ENCODE measurements at places on chromosomes 16 and 17.

DNA sequence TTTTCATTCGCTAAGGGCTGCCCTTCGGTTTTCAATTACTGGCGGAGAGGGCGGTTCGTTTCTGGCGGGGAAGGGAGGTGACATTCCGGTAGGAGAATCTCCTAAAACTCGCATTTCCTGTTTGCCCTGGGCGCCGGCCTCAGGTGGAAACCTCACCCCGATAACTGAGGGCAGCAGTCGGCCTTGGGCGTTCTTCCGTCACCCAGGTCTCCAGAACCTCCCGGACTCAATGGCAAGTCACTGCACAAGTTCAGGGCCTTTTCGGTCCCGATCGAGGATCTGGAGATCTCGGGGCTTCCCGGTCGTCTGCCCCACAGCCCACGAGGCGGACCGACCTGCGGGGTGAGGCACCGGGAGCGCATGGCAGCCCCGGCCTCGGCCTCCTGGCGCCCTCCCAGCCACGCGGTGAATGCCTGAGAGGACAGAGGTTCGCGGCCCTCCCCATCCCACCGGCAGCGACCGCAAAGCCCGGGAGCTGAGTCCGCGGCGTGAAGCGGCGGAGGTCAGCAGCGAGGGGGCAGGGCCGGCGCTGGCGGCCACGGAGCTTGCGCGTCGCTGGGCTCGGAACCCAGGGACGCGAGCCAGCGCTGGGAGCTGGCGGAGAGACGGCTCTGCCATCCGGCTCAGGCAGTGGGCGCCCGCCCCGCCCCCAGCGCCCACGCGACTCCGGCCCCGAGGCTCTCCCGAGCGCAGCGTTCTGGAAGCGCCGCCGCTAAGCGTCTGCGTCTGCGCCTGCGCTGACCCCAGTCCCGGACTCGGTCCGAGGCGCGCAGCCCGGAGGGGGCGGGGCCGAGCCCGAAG is 58.4 kb downstream of the SRL start:
- peak; percentile 66 for DNase-seq

- no peak for DNase-seq
Observed at GRCh38 chr17:76462556-76463290, 4.7 kb upstream of the AANAT start.

- DNase-seq: no peak
Observed at GRCh38 chr16:1612320-1613111, at the start of gene CRAMP1. Gene CRAMP1, plus strand, starts transcription at chr16:1612360. Its CDS starts 2,280 bp downstream, at chr16:1614640.

- no peak for DNase-seq
Observed at GRCh38 chr16:5556158-5556810, 458.7 kb upstream of the EEF2KMT start.

DNA sequence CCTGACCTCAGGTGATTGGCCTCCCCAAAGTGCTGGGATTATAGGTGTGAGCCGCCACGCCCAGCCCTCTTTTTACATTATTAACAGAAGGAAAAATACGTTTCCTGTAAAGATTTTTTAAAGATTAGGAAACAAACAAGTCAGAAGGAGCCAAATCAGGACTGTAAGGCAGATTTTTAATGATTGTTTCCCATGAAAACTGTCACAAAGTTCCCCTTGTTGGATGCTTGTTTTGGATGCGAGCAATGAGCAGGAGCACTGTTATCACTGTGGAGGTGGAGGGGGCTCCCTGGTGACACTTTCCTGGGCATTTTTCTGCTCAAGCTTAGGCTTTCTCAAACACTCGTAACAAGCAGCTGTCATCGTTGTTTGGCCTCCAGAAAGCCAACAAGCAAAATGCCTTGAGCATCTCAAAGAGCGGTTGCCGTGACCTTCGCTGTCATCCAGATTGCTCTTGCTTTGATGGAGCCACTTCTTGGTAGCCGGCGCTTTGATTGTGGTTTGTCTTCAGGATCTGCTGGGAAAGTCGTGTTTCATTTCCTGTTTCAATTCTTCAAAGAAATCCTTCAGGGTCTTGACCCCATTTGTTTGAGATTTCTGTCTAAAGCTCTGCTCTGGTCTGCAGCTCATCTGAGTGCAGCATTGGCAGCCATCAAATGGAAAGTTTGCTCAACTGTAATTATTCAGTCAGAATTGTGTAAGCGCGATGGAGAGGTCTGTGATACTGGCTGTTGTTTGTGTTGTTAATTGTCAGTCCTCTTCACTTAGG is 128.7 kb downstream of the RPTOR start:
- DNase-seq: no peak

DNA sequence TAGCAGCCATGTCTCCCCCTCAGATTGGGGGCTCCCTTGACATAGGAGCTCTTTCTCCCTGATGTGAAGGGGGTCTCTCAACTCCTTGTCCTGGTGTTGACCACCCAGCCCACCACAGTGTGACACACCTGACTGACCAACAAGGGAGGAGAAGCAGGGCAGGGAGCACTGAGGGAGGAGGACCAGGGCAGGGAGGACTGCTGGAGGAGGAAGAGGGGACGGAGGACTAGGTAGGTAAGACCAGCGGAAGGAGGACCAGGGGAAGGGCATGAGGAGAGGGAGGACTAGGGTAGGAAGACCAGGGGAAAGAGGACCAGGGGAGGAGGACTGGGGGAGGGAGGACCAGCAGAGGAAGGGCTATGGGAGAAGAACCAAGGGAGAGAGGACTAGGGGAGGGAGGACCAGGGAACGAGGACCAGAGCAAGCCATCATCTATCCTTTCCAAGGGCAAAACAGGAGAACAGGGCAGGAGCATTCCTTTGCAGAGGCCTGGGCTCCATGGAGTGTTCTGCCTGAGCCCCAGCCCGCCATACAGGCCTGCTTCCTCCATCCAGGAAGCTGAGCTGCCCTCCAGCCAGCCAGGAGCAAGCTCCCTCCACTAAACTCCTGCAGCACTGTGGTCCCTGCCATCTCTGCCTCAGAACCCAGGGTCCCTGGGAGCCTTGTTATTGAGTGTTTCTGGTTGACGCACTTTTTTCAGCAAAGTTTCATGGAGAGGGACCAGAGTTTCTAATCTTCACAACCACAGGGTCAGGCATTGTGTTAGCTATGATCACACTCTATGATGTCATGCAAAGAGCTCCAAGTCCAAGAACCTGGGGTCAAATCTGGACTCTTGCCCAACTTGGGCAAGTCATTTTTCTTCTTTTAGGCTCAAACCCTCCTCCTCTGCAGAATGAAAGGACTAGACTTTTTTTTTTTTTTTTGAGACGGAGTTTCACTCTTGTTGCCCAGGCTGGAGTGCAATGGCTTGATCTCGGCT is 15.4 kb upstream of the KRT17 start:
- no peak for DNase-seq

DNA sequence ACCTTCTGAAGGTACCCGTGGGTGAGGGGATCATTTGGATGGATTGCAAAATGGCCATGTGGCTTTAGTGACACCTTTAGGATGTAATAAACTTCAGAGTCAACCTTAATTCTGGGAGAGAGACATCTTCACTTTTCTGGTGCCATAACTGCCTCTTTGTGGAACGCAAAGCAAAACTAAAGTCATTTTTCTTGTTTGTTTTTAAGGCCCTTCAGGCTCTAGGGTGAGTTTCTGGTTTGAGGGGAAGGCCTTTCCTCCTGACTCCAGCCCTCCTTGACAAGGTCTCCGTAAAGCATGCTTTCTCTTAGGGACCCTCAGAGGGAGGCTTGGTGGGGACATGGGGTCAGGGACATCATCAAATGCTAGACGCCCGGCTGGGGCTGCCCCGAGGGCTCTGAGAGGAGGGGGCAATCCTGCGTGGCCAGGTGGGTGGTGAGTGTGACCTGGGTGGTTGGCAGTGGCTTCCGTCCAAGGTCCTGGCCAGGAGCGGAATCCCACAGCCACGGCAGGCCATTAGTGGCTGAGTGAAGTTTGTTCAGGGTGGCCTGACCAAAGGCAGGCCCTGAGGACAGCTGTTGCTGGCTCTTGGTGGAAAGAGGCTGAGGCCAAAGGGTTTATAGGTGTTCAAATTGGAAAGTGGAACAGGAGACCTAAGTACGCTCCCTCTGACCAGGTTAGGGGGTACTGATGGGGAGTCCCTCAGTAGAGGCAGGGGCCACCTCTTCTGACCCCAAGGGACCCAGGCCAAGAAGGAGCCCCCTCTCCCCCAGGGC is 112.2 kb downstream of the METRNL start:
- DNase-seq: no peak

DNA sequence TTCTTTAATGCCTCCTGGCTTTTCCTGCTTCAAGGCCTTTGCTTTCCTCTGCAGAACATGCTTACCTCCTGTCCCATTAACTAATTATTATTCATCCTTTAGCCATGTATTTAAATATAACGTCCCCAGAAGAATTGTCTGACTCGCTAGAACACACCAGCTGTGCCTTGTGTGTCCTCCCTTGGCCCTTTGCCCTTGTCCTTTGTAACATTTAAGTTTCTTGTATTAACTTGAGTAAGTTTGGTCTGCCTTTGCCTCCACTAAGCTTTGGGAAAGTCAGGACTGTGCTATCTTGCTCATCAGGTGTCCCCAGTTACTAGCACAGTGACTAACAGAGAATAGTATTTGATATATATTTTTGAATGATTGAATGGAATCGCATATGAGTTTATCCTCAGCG is 29.6 kb upstream of the ABCA9 start:
- no peak for DNase-seq

GRCh38 chr16:88702371-88703210 is 3.6 kb downstream of the RNF166 start:
- no peak for DNase-seq

- no peak for DNase-seq
Observed at GRCh38 chr16:7423434-7424044, 90.9 kb downstream of the RBFOX1 start.

DNA sequence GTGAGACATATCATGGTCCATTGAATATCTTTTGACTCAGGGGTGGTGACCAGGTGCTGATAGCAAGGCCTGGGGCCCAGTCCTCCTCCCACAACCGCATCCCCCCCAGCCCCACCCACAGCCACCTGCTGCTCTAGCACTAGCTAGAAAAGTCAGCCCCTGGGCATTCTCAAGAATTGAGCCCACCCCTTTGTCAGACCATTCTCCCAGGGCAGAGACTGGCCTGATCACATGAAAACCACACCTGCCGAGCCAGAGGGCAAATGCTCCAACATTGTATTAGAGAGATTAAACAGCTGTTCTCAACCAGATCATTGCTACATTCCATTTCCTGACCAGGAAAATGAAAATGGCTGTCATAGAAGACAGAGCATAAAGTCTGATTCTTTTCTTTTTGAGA is 62.4 kb downstream of the RAB11FIP4 start:
- no peak for DNase-seq

GRCh38 chr17:58272367-58273280 is 8.1 kb downstream of the MPO start:
- no peak for DNase-seq

GRCh38 chr17:57615836-57616757 is 129.0 kb downstream of the CCDC182 start:
- DNase-seq: no peak

DNA sequence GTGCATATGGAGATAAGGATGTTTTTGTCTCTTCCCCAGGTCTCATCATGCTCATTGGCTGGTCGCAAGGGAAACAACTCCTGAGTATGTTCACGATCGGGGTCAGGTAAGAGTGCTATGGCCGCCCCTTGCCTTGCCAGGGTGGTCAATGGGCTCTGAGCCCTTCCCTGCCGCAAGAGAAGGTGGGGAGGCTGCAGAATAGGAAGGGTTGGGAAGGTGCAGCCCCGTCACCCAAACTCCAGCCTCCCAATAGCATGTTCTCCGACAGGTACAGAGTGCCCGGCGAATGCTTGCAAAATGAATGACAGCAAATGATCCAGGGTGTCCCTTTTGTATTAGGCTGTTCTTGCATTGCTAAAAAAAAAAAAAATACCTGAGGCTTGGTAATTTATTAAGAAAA is 57.4 kb downstream of the ATP2C2 start:
- no peak for DNase-seq

GRCh38 chr17:32495359-32496231 is 8.8 kb downstream of the CDK5R1 start:
- peak; percentile 51 for DNase-seq

DNA sequence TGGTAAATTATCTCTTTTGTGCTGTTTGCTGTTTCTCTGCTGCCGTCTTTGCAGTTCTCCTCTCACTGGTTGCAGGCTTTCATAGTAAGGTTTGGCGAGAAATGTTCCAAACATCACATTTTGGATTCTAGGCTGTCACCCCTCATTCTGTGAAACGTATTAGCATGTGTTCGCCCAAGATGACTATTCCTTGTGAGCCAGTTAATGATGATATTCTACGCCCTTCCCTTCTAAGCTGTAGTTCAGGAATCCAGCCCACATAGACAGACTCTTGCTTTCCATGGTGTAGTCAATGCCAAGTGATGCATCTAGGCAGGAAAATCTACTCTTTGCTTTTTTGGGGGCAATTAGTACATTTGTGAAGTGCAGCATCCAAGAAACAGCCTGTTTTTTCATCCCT is 14.4 kb downstream of the UBFD1 start:
- no peak for DNase-seq

- DNase-seq: no peak
Observed at GRCh38 chr16:84183911-84184591, 2.8 kb downstream of the TAF1C start.

DNA sequence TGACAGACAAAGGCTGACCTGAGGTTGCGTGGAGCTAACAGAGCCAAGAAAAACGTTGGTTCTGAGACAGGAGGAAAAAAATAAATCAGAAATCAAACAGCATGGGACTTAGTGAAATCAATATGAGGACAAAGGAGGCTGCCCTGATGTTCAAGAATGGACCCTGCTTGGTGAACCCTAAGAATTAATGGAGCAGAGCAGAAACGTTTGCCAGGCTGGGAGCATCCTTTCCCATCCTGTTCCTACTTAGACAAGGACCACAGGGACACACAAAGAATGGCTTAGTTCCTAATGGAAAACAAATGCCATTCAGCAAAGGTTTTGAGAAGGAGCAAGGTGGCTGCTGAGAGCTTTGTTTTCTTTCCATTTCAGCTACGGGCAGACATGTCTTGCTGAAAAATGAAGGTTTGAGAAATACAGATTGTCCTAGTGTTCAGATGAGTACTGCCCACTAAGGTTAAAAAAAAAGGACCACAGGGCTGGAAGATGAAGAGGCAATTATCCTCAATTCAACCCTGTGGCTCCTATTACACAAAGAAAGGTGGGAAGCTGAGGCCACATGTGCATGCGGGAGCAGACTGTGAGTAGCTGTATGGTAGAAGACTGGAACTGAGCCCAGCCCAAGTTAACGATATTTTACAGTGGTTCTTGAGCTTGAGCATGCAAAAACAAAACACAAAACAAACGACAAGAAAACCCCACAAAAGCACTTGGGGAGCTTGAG is 230.1 kb downstream of the SLC39A11 start:
- no peak for DNase-seq

- no peak for DNase-seq
Observed at GRCh38 chr17:82049106-82049505, 2.5 kb downstream of the RFNG start.
